ENCODE measurements at places on chromosomes 1 and 21.

DNA sequence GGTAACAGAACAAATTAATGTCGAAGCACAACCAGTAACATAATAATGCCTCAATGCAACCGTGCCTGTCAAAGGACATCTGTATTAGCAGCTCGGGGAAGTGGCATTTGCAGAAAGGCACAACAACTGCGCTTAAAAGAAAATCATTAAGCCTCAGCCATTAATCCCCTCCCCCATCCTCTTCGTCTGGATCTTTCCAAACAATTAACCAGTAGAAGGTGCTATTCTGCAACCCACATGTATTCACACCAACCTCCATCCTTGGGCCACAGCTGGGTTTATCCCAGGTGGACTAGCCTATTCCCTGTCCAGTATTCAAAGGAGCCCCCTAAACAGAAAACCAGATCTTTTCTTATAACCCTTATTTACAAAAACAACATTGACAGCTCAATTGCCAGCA, 2.6 kb downstream of the RERE start:
- no peak overlapping the region for H3K27ac ChIP-seq
- no peaks in the 10 kb centered on the region for H3K36me3 ChIP-seq
- H3K4me1 ChIP-seq, result no peaks in the 10 kb centered on the region

DNA sequence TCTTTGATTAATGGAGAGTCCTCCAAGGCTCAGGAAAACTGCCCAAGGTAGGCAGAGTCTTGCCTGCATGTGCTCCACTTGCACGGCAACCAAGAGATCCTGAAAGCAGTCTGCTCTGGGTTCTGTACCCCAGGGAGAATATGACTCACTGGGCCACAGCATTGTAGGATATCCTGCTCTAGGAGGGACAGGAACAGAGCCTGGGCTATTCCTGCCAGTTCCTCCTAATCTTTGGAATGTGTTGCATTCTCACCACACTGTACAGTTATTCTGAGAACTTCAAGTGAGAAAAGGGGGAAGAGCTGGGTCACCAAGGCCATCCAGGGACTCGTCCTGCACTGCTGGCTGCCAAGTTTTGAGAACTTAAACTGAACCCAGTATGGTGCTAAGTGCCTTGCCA, 278.5 kb downstream of the MATN1 start:
- no peaks in the 10 kb centered on the region for H3K36me3 ChIP-seq
- H3K4me1 ChIP-seq, result no peaks in the 10 kb centered on the region
- no peak for DNase-seq
- H3K27ac ChIP-seq, result no peak overlapping the region
- no peak overlapping the region for H3K4me3 ChIP-seq

DNA sequence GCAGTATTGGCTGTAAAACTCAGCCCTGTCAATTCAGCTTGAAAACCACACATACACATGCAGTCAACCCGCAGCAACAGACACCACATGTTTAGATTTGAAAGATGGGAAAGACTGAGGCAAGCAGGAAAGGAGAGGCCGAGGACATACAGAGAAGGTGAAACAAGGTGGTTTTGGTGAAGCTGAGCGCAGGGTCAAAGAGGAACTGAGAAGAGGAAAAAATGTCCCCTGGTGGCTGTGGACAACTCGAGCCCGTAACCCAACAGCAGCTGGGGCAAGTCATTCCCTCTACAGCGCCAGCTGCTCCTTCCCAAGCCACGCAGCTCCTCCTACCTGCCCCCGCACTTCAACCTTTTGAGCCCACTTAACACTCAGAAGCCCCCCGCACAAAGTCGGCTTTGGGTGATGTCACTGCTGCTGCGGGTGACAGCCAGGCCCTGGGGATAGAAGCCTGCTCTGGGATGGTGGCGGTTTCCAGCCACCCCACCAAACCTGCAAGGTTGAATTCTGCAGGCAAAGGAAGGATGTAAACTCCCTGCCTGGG, 63.0 kb downstream of the KCNN3 start:
- no peaks in the 10 kb centered on the region for H3K27me3 ChIP-seq
- DNase-seq, result no peak
- no peaks in the 10 kb centered on the region for H3K4me1 ChIP-seq
- no peaks in the 10 kb centered on the region for H3K36me3 ChIP-seq

DNA sequence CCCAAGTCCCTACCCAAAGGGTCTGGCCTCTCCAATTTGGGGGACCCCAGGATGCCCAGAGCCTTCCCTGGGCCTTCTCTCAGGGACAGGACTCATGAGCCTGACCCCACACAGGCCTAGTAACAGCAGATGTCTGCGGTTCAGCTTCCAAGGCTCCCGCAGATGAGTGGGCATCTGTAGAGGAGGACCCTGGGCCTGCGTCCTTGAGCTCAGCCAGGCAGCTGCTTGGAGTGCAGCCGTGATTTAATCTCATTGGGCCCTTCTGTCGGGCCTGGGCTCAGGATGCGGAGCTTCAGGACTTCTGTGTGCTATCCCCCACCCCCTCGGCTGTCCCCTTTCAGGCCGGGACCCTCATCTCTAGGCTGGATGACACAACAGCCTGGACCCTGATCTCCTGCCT, 35.4 kb downstream of the IGSF21 start:
- H3K27me3 ChIP-seq, result no peaks in the 10 kb centered on the region
- no peaks in the 10 kb centered on the region for H3K4me1 ChIP-seq
- no peak for DNase-seq
- H3K36me3 ChIP-seq, result no peaks in the 10 kb centered on the region
- H3K4me3 ChIP-seq, result no peak overlapping the region

DNA sequence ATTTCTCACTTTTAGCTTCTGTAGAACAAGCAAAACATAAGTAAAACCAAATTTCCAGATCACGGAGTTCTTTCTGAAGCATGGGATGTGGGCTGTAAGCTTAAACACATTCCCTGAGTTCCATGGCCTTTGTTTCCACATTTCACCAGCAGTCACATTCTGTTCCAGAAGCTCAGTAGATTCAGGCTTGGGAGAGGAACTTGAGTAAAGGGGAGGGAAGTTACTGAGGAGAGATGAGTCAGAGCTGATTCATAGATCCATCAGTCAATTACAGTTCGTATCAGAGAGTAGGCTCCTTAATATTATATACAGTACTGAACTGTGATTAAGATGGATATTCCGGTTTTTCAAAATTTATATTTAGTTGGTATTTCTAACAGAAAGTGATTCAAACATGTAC, 614.3 kb downstream of the NCAM2 start:
- no peaks in the 10 kb centered on the region for H3K27me3 ChIP-seq
- H3K36me3 ChIP-seq, result no peaks in the 10 kb centered on the region
- H3K4me1 ChIP-seq, result no peaks in the 10 kb centered on the region
- H3K27ac ChIP-seq, result no peak overlapping the region

DNA sequence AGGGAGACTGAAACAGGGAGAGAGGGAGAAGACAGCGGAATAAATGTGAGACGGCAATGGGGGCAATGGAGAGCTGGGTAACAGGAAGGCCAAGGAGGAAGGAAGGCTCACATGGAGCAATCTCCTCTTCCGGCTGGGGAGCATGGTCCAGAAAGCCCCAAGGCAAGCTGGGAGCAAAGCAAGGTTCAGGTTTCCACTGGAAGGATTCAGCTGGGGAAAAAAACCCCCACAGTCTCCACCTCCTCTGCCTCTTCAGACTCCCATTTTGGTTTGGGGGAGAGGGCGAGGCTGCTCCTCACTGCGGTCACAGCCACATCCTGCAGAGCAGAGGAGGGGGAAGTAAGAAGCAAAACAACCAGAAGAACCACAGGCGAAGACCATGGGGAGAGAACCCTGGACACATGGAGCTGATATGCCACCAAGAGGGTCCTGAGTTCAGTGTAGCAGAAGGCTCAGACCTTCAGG, 650 bp downstream of the TNFAIP8L2 start:
- DNase-seq, result no peak
- H3K36me3 ChIP-seq, result peaks cover 44% of the 10 kb centered on the region
- no peak overlapping the region for H3K27ac ChIP-seq

DNA sequence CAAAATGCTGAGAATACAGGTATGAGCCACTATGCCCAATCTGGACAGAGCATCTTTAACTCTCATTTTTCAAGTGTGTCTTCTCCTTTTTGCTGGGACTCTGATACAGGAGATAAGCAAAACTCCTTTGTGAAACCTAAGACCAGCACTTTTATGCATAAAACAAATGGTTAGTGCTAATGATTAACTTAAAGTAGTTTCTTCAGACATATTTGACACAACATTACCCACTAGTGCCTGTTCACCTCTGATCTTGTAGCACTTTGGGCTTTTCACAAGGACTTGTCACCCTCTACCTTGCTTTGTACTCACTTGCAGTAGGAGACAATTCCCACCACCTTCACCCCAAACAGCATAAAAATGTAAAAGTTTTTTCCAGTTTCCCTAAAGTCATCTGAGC, 216.3 kb downstream of the RGS7 start:
- H3K4me1 ChIP-seq, result no peaks in the 10 kb centered on the region
- H3K36me3 ChIP-seq, result no peaks in the 10 kb centered on the region
- no peak overlapping the region for H3K4me3 ChIP-seq
- no peaks in the 10 kb centered on the region for H3K27me3 ChIP-seq
- no peak for DNase-seq
- no peak overlapping the region for H3K27ac ChIP-seq

DNA sequence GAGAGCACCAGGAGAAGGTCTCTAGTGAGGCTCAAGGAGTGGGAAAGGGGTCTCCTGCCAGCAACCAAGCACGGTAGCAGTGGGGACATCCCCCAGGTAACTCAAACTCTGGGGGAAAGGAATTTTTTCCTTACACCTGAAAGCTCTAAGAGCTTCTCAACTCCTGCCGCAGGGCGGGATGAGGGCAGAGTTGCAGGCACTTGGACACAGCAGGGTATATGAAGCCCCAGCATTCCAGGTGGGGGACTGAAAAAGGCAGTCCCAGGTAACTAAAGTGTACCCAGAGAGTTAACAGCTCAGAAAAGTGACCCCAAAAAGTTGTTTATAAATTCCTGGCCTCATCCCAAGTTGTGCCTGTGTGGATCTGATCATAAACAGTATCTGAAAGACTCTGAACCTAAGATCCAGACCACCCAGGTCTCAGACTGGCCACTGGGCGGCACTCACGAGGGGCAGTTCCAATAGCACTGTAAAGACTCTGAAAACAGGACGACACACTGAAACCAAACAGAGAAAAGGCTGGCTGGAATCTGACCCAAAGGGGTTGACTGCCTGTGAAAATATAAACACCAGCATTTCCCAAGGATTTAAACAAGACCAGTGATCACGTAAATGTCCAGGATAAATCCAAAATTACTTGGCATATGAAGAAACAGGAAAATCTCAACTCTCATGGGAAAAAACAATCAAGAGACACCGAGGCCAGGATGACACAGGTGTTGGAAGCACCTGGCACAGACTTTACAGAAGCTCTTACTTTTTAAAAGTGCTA, 47.5 kb downstream of the HSF2BP start:
- H3K4me1 ChIP-seq, result no peaks in the 10 kb centered on the region
- H3K27me3 ChIP-seq, result no peaks in the 10 kb centered on the region
- DNase-seq, result peak; percentile 79
- no peak overlapping the region for H3K4me3 ChIP-seq
- no peak overlapping the region for H3K27ac ChIP-seq
- H3K36me3 ChIP-seq, result no peaks in the 10 kb centered on the region

GRCh38 chr1:169129109-169129784, 22.8 kb downstream of the ATP1B1 start:
- H3K27ac ChIP-seq, result no peak overlapping the region
- DNase-seq, result no peak
- H3K4me3 ChIP-seq, result no peak overlapping the region
- no peaks in the 10 kb centered on the region for H3K27me3 ChIP-seq
- no peaks in the 10 kb centered on the region for H3K4me1 ChIP-seq

- H3K27me3 ChIP-seq, result no peaks in the 10 kb centered on the region
- no peak for DNase-seq
- H3K4me1 ChIP-seq, result no peaks in the 10 kb centered on the region
These were observed 6.3 kb upstream of the LYST start for GRCh38 chr1:235873045-235873444.

DNA sequence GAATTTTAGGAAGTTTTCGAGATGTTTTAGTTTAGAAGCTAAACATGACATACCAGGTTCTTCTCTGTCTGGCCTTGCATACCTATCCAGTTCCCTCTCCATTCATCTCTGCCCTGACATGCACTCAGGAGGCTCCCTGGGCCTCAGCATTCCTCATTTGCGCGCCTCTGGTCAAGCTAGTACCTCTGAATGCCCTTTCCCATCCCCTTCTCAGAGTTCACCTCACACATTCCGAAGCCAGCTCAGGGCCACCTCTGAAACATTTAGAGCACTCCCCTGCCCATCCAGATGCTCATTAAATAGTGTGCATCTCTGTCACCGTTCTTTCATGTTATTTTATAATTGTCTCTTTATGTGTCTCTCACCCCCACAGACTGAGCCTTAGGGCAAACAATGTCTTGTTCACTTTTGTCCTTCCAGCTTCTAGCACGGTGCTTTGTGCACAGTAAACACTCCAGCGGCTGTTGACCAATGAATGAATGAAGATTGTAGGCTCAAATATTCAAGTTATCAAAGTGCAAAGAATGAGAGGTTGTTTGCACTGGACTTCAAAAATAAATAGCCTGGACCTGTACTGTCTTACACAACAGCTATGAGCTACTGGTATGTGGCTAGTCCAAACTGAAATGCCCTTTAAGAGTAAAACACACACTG, 1.2 kb upstream of the DHCR24 start:
- H3K4me3 ChIP-seq, result no peak overlapping the region
- no peaks in the 10 kb centered on the region for H3K27me3 ChIP-seq
- DNase-seq, result no peak
- H3K36me3 ChIP-seq, result no peaks in the 10 kb centered on the region
- peaks cover 5% of the 10 kb centered on the region for H3K4me1 ChIP-seq

DNA sequence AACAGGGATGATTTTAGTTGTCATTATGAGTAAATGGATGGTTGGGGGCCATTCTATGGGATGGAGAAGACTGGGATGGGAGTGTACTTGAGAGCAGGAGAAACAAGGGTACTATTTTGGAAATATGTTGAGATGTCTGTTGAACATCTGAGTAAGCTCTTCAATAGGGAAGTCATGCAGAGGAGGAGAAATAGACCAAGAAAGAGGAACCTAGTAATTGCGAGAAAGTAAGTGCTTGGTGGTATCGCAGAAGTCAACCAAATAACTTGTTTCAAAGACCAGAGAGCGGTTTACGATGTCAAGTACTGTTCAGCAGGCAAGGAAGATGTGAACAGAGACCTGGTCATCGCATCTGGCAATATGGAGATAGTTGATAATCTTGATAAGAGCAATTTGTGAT, 22.4 kb upstream of the CHRM3 start:
- no peaks in the 10 kb centered on the region for H3K27me3 ChIP-seq
- no peak for DNase-seq
- H3K36me3 ChIP-seq, result no peaks in the 10 kb centered on the region
- H3K4me3 ChIP-seq, result no peak overlapping the region
- H3K27ac ChIP-seq, result no peak overlapping the region
- H3K4me1 ChIP-seq, result no peaks in the 10 kb centered on the region

DNA sequence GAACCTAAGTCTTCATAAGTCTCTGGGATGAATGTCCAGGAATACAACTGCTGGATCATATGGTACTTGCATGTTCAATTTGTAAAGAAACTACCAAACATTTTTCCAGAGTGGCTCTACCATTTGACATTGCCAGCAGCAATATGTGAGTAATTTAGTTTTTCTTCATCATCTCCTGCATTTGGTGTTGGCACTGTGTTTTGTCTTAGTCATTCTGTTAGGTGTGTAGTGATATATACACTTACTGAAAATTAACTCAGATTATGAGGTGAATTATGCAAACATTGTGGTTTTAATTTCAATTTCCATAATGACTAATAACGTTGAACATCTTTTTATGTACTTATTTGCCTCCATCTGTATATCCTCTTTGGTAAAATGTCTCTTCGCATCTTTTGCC, 138.7 kb downstream of the LRRC40 start:
- no peak overlapping the region for H3K27ac ChIP-seq
- no peak overlapping the region for H3K4me3 ChIP-seq
- H3K27me3 ChIP-seq, result no peaks in the 10 kb centered on the region
- DNase-seq, result no peak
- peaks cover under 1% of the 10 kb centered on the region for H3K4me1 ChIP-seq
- H3K36me3 ChIP-seq, result no peaks in the 10 kb centered on the region
